ENCODE measurements at places on chromosomes 5 and 9.
A peak's percentile ranks its signal among the peaks of the same experiment; 100 is the strongest.

DNA sequence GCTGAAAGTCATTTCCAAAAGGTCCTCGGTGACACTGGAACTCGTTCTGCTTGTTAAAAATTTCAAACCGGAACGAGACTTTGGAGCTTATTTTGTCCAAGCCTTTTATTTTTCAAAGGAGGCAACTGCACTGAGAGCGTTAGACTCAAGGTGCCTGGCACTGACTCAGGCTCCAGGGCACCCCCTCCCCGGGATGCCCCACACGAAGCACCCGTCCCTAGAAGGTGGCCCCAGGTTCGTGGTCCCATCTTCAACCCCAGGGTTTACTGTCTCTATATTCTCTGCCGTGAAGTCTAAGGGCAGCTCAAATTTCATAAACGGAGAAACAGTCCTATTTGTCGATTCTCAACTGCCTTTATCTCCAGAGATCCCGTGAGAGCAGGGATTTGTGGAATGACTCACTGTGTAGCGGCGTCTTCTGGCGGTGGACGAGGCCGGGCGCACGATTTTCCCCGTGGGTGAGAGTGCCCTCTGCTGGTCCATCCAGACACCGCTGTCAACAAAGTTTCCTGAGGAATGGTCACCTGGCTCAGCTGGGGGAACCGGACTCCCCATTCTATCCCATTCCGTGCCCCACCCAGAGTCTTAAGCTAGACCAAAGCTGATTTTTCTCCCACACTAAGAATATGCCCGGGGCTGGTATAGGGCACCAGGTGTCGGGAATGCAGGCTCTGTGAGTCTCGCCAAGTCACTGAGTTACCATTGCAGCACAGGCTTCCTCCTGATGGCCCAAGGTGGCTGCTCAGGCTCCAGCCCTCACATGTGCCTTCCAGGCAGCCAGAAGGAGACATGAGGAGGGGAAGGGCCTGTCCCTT lies 27.1 kb upstream of the SLC6A19 start:
- peak; percentile 46 for DNase-seq

GRCh38 chr9:4762108-4762885 lies 21.3 kb upstream of the AK3 start:
- peak; percentile 83 for DNase-seq

DNA sequence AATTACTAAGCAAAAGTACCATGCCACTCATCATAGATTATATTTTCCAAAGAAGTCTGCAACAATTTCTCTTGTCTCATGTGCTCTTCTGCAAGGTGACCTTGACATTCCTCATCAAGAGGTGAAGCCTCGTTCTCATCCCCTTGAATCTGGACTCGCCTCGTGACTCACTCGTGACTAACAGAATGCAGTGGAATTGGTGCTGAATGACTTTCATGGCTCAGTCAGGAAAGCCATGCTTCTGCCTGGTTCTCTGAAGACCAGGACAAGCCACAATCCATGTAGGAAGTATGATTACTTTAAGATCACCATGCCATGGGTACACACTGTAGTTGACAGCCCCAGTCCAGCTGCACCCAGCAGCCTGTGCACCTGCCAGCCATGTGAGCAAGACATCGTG lies 335.8 kb downstream of the GADD45G start:
- no peak for DNase-seq

- DNase-seq: no peak
These were observed 77.7 kb upstream of the ADAMTSL1 start for GRCh38 chr9:18396102-18396728.

DNA sequence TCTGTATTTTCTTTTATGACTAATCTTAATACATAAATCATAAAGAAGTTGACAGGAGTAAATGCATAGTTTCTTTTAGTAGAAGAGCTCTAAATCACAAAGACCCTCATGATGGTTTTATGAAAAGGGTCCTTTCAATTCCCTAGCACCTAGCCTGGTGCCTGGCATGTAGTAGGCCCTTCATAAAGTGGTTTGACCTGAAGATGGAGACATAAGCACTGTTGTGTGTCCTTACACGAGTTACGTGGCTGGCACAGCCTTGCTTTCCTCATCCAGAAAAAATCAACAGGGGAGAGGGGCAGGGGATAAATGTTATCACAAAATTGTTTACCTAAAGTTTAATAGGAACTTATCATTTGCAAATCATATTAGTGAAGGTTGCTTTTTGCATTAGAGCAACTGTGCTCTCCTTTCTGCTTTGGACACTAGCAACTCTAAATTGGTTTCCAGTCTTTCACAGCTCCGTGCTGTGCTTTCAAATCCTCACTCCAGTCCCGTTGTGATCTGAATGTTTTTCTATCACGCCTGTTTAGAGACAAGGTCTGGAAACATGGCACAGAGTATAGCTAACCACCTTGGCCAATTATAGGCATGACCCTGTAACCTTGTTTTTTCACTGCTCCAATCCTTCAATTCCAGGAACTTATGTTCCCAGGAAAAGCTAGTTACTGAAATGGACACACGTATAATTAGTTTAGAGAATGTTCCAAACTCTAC lies 55.7 kb downstream of the ARL15 start:
- DNase-seq: no peak

GRCh38 chr9:129377181-129377580 lies 199.1 kb upstream of the IER5L start:
- no peak for DNase-seq

DNA sequence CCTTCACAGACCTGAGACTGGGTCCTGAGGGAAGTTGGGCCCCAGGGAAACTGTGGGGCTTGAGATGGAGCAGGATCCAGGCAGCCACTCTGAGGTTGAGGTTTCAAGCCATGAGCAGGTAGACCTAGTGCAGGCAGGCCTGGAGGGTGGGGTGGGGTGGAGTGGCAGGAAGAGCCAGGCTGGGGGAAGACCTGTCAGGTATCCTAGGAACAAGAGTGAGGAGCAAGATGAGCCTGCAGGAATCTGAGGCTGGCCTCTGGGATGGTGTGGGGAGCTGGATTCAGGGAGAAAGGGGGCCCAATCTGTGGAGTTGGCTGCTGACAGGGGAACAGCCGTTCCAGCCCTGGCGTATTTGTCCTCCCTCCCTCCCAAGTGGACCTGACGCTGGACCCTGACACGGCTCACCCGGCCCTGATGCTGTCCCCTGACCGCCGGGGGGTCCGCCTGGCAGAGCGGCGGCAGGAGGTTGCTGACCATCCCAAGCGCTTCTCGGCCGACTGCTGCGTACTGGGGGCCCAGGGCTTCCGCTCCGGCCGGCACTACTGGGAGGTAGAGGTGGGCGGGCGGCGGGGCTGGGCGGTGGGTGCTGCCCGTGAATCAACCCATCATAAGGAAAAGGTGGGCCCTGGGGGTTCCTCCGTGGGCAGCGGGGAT lies 9.8 kb downstream of the RACK1 start:
- no peak for DNase-seq

DNA sequence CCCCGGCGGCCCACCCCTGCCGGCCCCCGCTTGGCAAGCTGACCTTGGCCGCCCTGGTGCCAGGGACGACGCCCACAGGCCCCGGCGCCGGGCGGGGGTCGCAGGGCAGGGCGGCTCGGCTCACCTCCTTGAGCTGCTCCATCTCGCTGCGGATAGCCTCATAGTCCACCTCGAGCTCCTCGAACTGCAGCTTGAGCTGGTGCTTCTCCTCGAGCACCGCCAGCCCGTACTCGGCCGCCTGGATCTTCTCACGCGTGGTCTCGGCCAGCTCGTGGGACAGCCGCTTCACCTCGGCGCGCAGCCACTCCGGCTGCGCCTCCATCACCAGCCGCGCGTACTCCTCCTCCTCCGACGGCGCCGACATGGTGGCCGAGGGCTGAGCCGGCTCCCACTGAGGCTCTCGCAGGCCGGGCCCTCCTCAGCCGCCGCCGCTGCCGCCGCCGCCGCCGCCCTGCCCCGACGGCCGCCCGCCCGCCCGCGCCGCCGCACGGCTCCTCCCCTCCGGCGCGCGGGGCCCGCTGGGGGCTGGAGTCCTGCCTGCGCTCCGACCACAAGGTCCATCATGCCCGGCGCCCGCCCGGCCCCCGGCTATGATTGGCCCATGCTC lies at the start of gene BICD2:
TSS of gene BICD2 (minus strand) at position 453 of the 607 bp plus-strand sequence. CDS start at position 364, 89 bp downstream.
- no peak for DNase-seq

DNA sequence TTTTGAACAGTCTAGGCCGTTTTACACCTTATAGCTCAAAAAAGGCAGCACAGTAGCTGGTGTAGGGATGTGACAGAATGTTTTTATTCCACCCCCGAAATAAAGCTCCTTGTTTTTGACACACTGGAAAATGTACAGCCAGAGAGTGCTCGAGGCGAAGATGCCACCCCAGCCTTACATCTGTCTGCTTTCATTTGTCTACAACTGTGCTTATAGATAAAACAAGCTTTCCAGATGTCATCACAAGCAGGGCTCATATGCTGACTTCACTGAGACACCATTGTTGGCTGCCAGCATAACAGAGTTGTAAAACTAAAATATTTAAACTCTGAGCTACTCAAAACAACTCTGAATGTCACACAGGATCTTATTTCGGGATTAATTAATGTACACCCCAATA lies 386.3 kb downstream of the BNC2 start:
- no peak for DNase-seq

DNA sequence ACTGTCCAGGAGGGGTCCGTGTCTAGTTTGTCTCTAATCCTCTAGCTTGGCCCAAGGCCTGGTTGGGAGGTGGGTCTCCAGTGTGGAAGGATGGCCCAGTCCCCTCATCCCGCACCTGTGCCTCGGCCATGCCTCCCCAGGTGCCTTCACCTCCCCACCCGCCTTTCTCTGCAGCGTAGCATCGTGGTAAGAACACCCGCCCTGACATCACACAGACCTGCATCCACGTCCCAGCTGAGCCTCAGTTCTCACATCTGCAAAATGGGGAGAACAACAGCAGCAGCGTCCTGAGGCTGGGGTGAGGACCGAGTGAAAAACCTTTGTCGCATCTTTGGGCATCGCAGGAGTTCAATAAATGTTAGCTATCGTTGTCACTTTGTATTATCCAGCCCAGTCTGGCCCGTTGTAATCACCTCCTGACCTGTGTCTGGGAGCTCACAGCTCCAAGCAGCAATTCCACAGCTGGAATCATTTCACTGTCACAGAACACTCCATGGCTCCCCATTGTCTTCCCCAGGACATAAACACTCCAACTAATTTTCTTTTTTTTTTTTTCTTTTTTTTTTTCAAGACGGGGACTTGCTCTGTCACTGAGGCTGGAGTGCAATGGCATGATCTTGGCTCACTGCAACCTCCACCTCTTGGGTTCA lies 181.2 kb upstream of the IER5L start:
- no peak for DNase-seq

Measured in stimulated activated CD4-positive, alpha-beta T cell treated with anti-CD3 and anti-CD28 coated beads, Interleukin-2, amount 100 ng/mL, for 24 hours (primary cell).